Mesenchymal stem cell (in vitro differentiated cells and primary cell): ENCODE measurements at places on chromosomes 16 and 17.
A peak's percentile ranks its signal among the peaks of the same experiment; 100 is the strongest.

GRCh38 chr17:38353086-38353604, 1.5 kb downstream of the SOCS7 start:
- H3K36me3 ChIP-seq: no peaks in the 10 kb centered on the region
- DNase-seq: no peak
- H3K27me3 ChIP-seq: no peaks in the 10 kb centered on the region
- no peak overlapping the region for H3K27ac ChIP-seq
- H3K4me1 ChIP-seq: peaks cover 11% of the 10 kb centered on the region
- H3K4me3 ChIP-seq: peak overlapping the region; percentile 80

DNA sequence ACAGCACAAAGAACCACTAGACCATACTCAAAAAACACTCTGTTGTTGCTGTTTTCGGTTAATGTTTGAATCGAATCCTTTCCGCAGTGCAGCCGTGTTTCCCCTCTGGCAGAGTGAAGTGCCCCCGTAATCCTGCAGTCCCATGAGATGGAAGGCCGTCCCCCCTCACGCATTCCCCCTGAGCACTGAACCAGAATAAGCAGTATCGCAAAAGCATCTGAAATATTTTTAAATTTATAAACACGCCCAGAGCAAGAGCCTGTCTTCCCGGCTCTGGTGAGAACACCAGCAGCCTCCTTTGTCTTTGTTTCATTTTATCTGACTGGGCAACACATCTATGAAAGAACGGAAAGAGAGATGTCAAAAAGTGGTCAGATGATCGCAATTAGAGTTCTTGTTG, 121.0 kb upstream of the ADAMTS18 start:
- no peaks in the 10 kb centered on the region for H3K27me3 ChIP-seq
- H3K4me1 ChIP-seq: peaks cover 6% of the 10 kb centered on the region
- peak overlapping the region; percentile 77 for H3K27ac ChIP-seq
- no peak overlapping the region for H3K4me3 ChIP-seq
- DNase-seq: no peak
- no peaks in the 10 kb centered on the region for H3K36me3 ChIP-seq

- H3K27ac ChIP-seq: no peak overlapping the region
- peaks cover 66% of the 10 kb centered on the region for H3K36me3 ChIP-seq
- H3K4me1 ChIP-seq: peaks cover 19% of the 10 kb centered on the region
- H3K27me3 ChIP-seq: no peaks in the 10 kb centered on the region
Observed at GRCh38 chr16:19704321-19705145, 13.5 kb downstream of the KNOP1 start.

- H3K4me1 ChIP-seq: no peaks in the 10 kb centered on the region
- H3K4me3 ChIP-seq: no peak overlapping the region
- no peak for DNase-seq
- H3K27ac ChIP-seq: no peak overlapping the region
- no peaks in the 10 kb centered on the region for H3K36me3 ChIP-seq
- H3K27me3 ChIP-seq: peaks cover 22% of the 10 kb centered on the region
Observed at GRCh38 chr17:79648181-79648831, 37.5 kb upstream of the RBFOX3 start.

DNA sequence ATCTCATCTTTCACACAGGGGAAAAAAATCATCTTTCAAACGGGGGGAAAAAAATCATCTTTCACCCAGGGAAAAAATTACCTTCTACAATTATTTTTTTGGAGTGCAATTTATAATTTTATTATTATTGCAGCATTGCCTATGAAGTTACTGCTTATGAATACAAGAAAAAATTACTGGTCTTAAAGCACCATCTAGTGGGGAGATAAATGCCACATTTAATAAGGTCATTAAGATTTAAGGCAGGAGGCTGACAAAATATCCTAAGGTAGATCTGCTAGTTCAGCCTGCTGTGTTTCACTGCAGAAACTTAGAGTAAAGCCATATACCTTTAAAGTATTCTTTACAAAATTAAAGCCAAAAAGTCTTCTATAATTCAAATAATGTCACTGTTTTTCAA, 13.7 kb downstream of the SHCBP1 start:
- H3K27ac ChIP-seq: no peak overlapping the region
- peaks cover 8% of the 10 kb centered on the region for H3K36me3 ChIP-seq
- DNase-seq: peak; percentile 73
- no peaks in the 10 kb centered on the region for H3K4me1 ChIP-seq
- H3K4me3 ChIP-seq: no peak overlapping the region

GRCh38 chr17:41692722-41693521, 4.2 kb downstream of the EIF1 start:
- peaks cover 19% of the 10 kb centered on the region for H3K4me1 ChIP-seq
- H3K27ac ChIP-seq: peak overlapping the region; percentile 0
- H3K27me3 ChIP-seq: no peaks in the 10 kb centered on the region
- no peak overlapping the region for H3K4me3 ChIP-seq
- peaks cover 41% of the 10 kb centered on the region for H3K36me3 ChIP-seq

- peaks cover 21% of the 10 kb centered on the region for H3K4me1 ChIP-seq
- no peak overlapping the region for H3K4me3 ChIP-seq
- no peaks in the 10 kb centered on the region for H3K36me3 ChIP-seq
Observed at GRCh38 chr16:87580855-87581261, 21.4 kb upstream of the JPH3 start.

DNA sequence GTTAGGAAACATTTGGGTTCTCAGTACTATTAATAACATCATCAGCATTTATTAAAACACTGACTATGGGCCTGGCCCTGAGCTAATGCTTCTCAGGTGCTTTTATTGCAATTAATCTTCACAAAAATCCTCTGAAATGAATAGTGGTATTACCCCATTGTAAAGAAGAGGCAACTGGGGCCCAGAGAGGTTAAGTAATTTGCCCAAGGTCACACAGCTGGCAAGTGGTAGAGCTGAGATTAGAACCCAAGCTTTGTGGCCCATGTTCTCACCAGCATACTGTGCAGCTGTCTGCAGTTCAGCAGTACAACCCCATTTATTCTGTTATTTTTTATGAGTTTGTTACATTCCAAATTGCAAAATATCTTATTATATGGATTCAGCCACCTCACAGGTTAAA, 82.3 kb downstream of the TBC1D16 start:
- peaks cover 18% of the 10 kb centered on the region for H3K36me3 ChIP-seq
- no peak for DNase-seq
- H3K27ac ChIP-seq: no peak overlapping the region
- H3K27me3 ChIP-seq: no peaks in the 10 kb centered on the region
- peaks cover 24% of the 10 kb centered on the region for H3K4me1 ChIP-seq

DNA sequence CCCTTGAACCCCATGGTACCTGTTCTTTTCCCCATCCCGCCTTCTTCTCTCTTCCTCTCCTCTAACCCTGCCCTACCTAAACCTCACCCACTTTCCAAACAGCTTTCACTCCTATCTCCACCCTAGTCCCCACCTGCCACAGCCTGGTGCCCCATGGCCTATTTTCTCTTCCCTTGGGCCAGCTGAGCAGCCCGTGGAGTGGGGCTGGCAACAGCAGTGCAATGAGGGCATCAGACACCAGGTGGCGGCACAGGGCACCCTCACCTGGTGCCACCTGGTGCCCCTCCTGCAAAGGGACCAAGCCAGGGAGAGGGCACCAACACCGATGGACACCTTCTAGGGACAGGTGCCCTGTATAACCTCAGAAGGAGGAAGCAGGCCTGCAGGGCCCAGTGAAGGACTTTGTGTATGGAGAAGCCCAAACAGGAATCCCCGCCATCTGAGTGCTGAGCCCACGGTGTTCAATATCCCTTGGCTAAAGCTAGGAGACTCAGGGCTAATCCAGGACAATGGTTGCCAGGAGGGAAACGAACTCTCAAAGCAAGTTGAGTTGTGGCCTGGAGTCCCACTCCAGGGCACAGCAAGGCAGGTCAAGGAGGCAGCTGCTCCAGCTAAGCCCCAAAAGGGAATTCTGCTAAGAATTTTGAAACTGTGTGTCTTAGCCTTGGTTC, 4.0 kb upstream of the ABCC3 start:
- no peaks in the 10 kb centered on the region for H3K36me3 ChIP-seq
- H3K27me3 ChIP-seq: no peaks in the 10 kb centered on the region
- peaks cover 33% of the 10 kb centered on the region for H3K4me1 ChIP-seq
- DNase-seq: no peak
- H3K27ac ChIP-seq: no peak overlapping the region

DNA sequence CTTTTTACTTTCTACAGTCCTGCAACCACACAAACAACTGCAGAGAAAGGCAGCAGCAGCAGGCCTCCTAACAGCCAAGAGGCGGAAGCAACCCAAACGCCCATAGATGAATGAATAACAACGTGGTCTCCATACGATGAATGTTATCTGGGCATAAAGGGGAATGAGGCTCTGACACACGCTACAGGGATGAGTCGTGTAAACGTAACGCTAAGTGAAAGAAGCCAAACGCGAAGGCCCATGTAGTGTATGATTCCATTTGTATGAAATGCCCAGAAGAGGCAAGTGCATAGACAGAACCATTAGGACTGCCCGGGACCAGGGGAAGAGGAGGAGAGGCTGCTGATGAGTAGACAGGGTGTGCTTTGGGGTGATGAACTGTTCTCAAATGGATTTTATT, 94.8 kb upstream of the DNAH17 start:
- peak; percentile 67 for DNase-seq
- peaks cover 10% of the 10 kb centered on the region for H3K4me1 ChIP-seq
- H3K4me3 ChIP-seq: no peak overlapping the region
- peaks cover 47% of the 10 kb centered on the region for H3K36me3 ChIP-seq
- H3K27me3 ChIP-seq: no peaks in the 10 kb centered on the region
- no peak overlapping the region for H3K27ac ChIP-seq

DNA sequence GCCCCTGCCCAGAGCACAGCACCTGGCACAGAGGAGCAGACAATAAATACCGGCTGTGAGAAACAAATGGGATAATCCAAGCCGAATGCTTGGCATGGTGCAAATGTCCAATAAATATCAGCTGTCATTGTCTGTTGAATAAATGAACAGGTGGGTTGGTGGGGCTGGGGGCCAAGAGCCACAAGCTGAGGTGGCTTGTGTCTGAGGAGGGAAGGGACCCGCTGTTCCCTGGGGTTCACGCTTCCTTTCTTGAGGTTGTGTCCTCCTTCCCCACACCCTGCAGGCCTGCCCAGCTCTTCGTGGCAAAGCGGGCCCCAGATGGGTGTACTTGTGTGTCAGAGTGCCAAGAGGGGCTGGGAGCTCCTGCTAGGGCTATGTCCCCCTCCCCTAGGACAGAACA, 38.6 kb downstream of the ARHGAP27 start:
- no peak overlapping the region for H3K27ac ChIP-seq
- H3K27me3 ChIP-seq: peaks cover 19% of the 10 kb centered on the region
- peaks cover 9% of the 10 kb centered on the region for H3K4me1 ChIP-seq
- DNase-seq: no peak

DNA sequence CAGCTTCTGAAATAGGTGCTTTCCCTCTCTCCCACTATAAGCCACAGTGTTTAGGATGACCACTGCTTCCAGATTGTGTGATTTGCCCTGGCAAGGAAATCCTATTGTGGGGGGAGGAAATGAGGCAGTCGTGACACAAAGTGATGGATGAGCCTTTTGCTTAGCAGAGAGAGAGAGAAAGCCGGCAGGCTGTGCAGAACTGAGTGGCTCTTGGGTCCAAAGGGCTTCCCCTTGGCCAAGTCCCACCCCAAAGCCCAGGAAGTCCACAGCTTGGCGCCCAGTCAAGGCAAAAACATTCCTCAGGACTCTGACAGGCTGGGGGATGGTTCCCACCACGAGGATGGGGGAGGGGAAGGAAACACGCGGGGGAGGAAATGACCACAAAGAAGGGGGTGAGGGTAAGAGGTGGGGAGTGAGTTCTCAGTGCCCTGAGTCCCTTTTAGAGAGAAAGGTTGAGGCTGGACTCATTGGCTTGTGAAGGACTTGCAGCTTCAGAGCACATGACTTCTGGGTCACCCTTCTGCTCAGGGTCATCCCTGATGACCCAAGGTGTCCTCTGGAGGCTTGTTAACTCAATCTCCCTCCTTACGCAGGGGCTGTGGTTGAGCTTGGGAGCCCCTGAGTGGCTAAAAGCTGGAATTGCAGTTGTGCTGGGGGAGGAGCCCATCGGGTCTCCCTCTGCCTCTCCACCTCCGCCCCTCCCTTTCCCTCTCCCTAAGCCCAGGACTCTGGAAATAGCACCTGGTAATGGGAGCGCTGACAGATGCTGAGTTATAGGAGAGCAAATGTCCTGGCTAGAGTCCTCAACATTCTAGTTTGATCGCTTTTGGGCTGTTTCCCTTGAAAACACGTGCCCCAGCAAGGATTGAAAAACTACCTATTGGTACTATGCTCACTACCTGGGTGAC, 10.3 kb upstream of the MSL1 start:
- no peaks in the 10 kb centered on the region for H3K27me3 ChIP-seq
- no peak overlapping the region for H3K27ac ChIP-seq
- H3K4me1 ChIP-seq: peaks cover 37% of the 10 kb centered on the region
- H3K36me3 ChIP-seq: no peaks in the 10 kb centered on the region

- peaks cover 60% of the 10 kb centered on the region for H3K27me3 ChIP-seq
- H3K36me3 ChIP-seq: no peaks in the 10 kb centered on the region
- H3K27ac ChIP-seq: no peak overlapping the region
- DNase-seq: no peak
- no peaks in the 10 kb centered on the region for H3K4me1 ChIP-seq
- H3K4me3 ChIP-seq: no peak overlapping the region
Observed at GRCh38 chr16:57711346-57711745, 16.7 kb downstream of the DRC7 start.

GRCh38 chr17:37359682-37360188, 16.1 kb upstream of the C17orf78 start:
- peaks cover under 1% of the 10 kb centered on the region for H3K36me3 ChIP-seq
- no peaks in the 10 kb centered on the region for H3K27me3 ChIP-seq
- DNase-seq: no peak
- peaks cover 5% of the 10 kb centered on the region for H3K4me1 ChIP-seq
- H3K27ac ChIP-seq: peak overlapping the region; percentile 72
- H3K4me3 ChIP-seq: peak overlapping the region; percentile 76

DNA sequence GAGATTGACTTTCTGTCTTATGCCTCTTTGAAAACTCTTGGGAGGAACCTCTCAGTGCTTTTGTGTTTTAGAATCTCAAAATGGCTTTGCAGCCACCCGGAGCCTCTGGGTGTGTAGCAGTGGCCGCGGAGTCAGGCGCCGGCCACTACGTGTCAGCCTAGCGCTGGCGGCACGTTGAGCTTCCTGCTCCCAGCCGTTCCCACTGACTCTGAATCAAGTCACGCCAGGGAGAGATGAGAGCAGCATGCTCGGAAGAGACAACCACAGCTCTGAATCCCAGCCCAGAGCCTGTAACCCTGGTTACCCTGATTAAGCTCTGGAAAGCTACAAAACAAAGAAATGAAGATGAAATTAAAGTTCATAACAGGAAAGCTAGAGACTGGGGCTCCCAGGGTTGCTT, 97.4 kb upstream of the CACNG5 start:
- H3K4me1 ChIP-seq: no peaks in the 10 kb centered on the region
- H3K27me3 ChIP-seq: no peaks in the 10 kb centered on the region
- no peak overlapping the region for H3K27ac ChIP-seq
- peaks cover 44% of the 10 kb centered on the region for H3K36me3 ChIP-seq

DNA sequence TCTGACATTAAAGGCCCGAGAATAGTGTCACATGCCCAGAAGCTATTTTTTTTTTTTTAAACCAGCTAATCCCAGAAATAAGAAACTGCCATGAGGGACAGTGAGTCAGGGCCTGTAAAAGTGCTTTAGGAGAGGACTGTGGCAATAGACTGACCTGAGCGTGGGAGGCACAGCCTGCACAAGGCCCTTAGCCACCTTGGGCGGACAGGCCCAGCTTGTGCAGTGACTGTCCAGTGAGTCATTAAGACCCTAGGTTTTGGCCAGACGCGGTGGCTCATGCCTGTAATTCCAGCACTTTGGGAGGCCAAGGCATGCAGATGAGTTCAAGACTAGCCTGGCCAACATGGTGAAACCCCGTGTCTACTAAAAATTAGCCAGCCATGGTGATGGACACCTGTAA, 343.0 kb upstream of the ZFHX3 start:
- no peak overlapping the region for H3K27ac ChIP-seq
- H3K4me3 ChIP-seq: no peak overlapping the region
- DNase-seq: no peak
- no peaks in the 10 kb centered on the region for H3K27me3 ChIP-seq
- no peaks in the 10 kb centered on the region for H3K36me3 ChIP-seq
- no peaks in the 10 kb centered on the region for H3K4me1 ChIP-seq

GRCh38 chr16:89855301-89855945, 18.0 kb upstream of the TCF25 start:
- peaks cover 8% of the 10 kb centered on the region for H3K36me3 ChIP-seq
- H3K4me3 ChIP-seq: no peak overlapping the region
- no peak for DNase-seq
- peaks cover under 1% of the 10 kb centered on the region for H3K4me1 ChIP-seq
- H3K27me3 ChIP-seq: no peaks in the 10 kb centered on the region
